ENCODE measurements at places on chromosomes 13 and 19.

- ATAC-seq, result no peak
Measured at GRCh38 chr19:56637976-56638555, 4.9 kb upstream of the SMIM17 start.

- peak; percentile 75 for ATAC-seq
Measured at GRCh38 chr19:6125571-6125989, 9.9 kb upstream of the ACSBG2 start.

DNA sequence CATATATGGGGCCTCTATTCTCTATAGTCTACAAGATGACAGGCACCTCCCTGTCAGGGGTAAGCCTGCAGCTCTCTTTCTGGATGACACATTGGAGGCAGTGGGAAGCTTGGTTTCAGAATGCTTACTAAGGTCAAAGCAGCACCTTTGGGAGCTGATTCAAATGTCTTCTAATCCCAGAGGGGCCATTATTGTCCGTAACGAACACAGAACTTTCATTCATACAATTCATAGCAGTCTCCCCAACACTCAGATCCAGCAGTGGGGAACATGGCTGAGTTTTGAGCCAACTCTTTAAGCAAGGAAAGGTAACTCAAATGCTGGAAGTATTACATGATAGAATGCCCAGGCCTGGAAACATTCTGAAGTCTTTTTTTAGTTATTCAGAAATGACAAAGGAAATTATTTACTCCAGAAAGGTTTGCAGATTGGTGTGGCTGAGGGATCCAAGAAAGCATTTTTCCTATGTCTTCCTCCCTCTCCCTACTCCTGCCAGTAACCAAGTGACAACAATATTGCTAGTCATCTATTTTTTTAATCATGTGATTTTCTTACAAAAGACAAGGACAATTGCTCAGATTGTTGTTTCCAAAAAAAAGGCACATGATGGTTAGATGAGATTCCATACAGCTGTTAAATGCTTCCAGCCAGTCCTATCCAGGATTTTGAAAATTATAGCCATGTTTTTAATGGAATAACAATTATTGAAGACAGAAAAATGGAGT lies 118.7 kb downstream of the FOXO1 start:
- no peak for ATAC-seq

DNA sequence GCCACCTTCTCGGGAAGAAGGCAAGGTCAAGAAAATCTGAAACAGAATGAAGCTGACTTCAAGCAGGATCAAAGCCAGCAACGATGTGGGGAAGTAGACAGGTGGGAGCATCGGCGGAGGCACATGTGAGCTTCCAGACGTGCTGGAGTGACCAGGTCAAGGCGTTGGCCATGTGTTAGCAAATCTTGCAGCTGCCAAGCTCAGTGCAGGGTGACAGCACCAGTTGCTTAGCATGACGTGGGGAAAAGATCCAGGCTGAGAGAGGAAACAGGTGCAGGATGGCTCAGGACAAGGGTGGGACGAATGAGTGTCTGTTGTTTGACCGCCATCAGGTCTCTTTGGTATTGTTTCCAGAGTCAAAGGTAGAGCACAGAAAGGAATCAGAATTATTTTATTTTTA lies 92.3 kb downstream of the TNFSF13B start:
- no peak for ATAC-seq

DNA sequence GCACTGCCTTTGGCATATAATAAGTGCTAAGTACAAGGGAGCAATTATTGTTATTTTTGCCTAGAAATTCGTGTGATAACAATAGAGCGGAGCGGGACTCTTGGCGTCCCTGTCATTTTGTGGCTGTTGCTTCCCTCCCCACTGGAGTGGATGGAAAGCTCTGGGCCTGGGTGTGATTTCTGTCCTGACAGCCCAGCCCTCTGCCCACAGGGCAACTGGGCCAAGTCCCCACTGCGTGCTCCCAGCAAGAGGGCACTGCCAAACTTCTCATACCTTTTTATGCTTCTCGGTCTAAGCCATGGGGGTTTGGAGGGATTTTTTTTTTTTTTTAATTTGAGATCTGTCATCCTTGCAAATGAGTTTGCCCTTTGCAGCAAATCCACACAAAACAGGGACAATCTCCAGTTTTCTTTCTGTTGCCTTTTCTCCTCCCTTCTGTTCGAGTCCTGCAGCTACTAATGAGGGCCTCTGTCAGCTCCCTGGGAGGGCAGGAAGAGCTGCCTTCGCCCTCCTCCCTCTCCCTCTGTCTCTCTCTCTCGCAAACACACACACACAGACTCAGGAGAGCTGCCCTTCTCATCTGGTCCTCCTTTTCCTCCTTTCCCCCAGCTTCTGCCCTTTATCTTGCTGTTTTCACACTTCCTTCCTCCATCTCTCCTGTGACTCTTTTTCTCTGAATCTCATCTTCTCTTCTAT lies 103.9 kb downstream of the DNAJC15 start:
- ATAC-seq, result no peak
